Stimulated activated CD4-positive, alpha-beta T cell treated with anti-CD3 and anti-CD28 coated beads, Interleukin-4, amount 100 ng/mL, for 48 hours (primary cell): ENCODE measurements at places on chromosomes 12 and 14.

GRCh38 chr12:91948504-91948903 lies 197.1 kb downstream of the BTG1 start:
- no peak for DNase-seq

GRCh38 chr12:111027431-111027830 lies 107.1 kb upstream of the MYL2 start:
- DNase-seq, result no peak

GRCh38 chr14:88256997-88257950 lies 65.8 kb downstream of the KCNK10 start:
- no peak for DNase-seq

GRCh38 chr14:23483236-23483854 lies 13.8 kb downstream of the NGDN start:
- DNase-seq, result peak; percentile 11

GRCh38 chr12:89710873-89711750 lies 2.5 kb upstream of the ATP2B1 start:
- DNase-seq, result no peak

DNA sequence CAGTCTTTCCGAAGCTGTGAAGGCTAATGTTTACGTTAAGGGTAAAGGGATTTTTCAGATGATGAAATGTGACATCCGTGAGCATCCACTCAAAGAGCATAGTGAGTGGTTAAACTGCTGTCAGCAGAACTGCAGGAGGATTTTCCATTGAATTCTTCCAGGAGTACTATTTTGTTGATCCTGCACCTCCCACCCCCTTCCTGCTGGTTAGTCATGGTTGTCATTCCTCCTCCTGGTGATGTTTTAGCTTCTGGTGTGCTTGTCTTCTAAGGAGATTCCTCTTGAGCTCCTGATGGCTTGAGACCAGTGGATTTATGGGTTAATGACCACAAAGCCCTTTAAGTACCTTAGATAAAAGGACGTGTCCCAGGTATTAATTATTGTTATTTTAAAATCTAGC lies 2.4 kb upstream of the GPRC5D start:
- DNase-seq, result no peak

DNA sequence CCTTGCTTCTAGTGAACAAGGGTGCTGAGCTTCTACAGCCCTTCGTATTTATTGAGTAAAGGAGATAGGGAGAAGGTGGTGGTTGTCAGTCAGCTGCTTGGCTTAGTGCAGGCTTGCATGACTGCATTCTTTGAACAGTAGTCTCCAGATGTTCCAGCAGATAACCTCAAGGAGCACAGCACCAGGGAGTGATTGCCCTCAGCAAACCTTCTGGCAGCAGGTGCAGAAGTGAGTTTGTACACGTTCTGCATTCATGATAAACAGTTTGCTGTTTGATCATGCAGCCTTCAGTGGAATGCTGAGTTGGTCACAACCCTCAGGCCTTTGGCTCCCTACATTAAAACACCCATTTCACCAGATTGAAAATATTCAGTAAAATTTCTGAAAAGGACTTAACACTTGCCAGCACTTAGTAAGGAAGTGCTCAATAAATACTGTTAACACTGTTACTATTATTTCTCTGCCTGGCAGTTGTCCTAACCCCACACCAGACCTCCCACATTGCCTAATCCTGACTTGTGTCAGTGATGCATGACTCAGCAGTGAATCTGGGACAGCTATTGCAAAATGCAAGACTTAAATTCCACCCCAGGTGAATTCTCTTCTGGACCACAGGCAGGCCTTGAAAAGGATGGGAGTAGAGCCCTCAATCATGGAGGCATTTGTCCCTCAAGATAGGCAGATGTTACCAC lies 18.9 kb upstream of the CARMIL3 start:
- no peak for DNase-seq

DNA sequence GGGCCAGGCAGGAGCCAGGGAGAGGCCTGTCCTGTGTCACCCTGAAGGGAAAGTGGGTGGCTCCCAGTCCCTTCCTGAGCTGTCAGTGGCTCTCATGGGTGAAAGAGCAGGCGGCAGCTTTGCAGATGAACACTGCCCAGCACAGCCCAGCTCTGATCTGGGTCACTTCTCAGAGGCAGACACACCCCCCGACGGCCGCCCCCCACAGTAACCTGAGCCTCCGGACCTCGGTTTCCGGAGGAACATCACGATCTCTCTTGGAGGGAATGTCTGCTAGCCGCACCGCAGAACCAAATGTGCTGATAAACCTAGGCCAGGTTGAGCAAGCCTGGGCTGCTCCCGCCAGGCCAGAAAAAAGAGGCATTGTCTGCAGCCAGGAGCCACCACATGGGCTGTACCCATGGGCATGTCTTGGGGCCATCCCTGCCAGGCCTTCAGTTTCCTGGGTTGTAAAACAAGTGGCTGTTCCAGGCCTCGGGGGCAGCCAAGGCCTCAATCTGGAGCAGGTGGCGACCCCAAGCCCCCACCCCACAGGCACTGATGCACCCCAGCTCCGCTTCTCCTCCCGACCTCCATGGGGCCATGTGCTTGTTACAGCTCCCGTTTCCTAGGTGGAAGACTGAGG lies 57.6 kb downstream of the NCOR2 start:
- DNase-seq, result no peak

GRCh38 chr14:73293782-73294781 lies 56.8 kb downstream of the PAPLN start:
- no peak for DNase-seq
